ENCODE measurements at places on chromosomes 2 and 18.

DNA sequence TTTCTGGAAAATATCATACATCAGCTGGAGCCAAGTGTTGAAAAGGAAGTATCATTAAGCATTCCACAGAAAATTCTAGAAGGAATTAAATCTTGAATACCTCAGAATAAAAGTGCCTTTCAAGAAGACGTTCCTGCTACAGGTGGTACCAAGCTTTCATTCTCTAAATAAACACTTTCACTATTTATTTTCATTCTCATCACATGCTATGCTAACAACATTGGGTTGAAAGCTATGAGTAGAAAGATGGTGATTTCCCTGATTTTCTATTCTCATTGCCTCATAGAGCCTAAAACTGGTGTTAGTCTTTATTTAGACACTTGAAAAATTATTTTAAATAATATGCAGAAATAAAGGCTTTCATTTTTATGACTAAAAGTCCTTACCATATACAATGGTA, 324.7 kb downstream of the LRP1B start:
- DNase-seq, result no peak

DNA sequence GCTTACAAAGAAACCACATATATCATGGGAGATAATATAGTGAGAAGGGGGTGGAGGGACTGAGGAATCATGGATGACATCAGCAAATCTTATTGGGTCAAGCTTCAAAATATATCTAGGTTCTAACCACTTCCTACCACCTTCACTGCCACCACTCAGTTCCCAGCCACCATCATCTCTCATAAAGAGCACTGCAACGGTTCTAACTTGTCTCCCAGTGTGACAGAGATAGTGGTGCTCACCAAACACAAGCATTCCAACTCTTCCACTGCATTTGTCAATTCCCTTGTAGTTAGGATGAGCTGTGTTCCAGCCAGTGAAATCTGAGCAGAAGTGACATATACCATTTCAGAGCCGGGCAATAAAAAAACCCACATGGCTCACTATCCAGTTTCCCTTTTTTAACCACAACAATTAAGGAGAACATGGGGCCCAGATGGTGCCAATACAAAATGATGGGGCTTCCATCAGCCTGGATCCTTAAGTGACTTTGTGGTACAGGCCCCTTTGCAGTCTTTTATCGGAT, 318.1 kb downstream of the NBAS start:
- no peak for DNase-seq

DNA sequence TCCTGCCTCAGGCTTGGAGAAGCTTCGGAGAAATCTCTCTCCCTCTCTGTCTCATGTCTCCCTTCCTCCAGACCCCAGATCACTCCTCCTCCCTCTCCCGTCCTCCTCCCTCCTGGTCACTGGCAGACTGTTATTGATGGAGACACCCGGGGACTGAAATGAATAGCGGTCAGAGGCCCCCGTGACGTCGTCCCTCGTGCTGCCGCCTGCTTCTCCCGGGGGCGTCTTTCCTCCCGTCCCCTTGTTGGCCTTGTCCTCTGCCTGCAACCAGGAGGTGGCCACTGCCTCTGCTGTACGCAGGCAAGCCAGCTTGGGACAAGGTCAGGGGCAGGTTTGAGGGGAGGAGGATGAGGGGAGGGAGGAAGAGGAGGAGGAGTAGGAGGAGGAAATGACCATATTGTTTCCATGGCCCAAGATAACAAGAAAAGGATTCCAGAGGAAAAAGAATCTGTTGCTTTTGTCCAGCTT, 78.2 kb downstream of the CELF4 start:
- DNase-seq, result no peak

- no peak for DNase-seq
Observed at GRCh38 chr2:88355486-88355885, 97.0 kb downstream of the FOXI3 start.
